Stimulated activated CD4-positive, alpha-beta T cell treated with anti-CD3 and anti-CD28 coated beads, Interleukin-1b, Interleukin-23, amount 100 ng/mL, for 1 hour (primary cell): ENCODE measurements at places on chromosomes 3 and 15.

- no peak for DNase-seq
Observed at GRCh38 chr3:147705651-147706051, 296.5 kb downstream of the ZIC1 start.

DNA sequence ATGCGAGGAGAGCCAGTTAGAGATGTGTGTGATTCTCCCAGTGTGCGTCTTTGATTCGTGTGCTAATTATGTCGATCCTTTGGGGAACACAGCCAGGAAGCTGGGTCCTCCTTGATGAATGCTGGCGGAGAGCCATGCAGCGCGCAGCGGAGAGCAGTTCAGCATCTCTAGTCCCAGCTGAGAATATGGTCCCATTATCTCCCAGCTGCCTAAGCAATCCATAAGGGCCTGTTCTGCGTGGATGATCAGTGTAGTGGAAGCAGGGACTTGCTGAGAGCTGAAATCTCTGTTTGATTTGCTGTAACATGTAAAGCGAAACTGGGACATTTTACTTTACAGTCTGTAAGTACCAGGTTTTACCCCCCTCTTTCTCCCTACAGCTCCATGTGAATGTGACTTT lies 412.7 kb downstream of the CNTN4 start:
- DNase-seq, result no peak

GRCh38 chr3:108477511-108478147 lies 32.8 kb downstream of the MYH15 start:
- peak; percentile 9 for DNase-seq

- DNase-seq, result no peak
Observed at GRCh38 chr3:30614373-30614772, 8.0 kb downstream of the TGFBR2 start.

- no peak for DNase-seq
Observed at GRCh38 chr3:113834983-113835382, 3.6 kb upstream of the GRAMD1C start.

DNA sequence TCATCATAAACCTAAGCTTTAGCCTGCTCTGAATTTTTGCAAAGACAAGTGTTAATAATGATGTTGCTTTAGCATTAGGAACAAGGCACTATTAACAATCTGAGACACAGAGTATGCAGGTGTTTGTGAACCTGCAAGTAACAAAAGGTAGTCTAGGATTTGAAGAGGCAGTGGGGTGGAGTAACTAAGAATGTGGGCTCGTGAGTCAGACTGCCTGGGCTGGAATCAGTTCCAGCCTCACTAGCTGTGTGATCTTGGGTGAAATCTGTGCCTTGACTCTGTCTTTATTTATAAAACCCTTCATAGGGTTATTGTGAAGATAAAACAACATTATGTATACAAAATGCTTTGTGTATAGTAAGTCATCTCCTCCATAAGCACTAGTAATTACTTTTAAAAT lies 610.6 kb upstream of the CFAP20DC start:
- DNase-seq, result no peak

GRCh38 chr3:55330355-55330754 lies 156.8 kb downstream of the WNT5A start:
- no peak for DNase-seq

- no peak for DNase-seq
Observed at GRCh38 chr3:95189348-95189747, 1126.5 kb downstream of the NSUN3 start.

- no peak for DNase-seq
Observed at GRCh38 chr3:101027286-101027685, 34.1 kb upstream of the ABI3BP start.

- DNase-seq, result no peak
Observed at GRCh38 chr3:39273119-39273518, 6.7 kb downstream of the CX3CR1 start.

- DNase-seq, result no peak
Observed at GRCh38 chr3:126170073-126170777, 10.2 kb downstream of the ALDH1L1 start.

GRCh38 chr15:97091093-97091492 lies 760.6 kb downstream of the NR2F2 start:
- no peak for DNase-seq

GRCh38 chr3:47000922-47001730 lies 21.7 kb downstream of the NBEAL2 start:
- no peak for DNase-seq

DNA sequence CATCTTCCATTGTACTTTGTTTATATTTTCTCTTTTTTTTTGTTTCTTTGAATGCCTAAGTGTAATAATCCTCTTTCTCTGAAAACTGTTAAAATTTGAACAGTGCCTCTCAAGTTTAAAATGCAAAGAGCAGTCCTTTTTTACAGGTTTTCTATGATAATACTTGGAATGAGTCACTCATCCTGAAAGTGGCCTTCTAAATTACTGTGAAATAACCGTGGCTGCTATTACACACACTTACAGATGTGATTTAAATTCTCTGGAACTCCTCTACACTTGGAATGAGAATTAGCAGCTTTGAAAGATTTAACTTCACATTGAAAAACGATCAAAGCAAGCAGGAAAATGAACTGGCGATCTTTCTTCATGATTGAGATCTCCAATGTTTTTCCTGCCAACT lies 105.9 kb downstream of the ROBO1 start:
- DNase-seq, result no peak

DNA sequence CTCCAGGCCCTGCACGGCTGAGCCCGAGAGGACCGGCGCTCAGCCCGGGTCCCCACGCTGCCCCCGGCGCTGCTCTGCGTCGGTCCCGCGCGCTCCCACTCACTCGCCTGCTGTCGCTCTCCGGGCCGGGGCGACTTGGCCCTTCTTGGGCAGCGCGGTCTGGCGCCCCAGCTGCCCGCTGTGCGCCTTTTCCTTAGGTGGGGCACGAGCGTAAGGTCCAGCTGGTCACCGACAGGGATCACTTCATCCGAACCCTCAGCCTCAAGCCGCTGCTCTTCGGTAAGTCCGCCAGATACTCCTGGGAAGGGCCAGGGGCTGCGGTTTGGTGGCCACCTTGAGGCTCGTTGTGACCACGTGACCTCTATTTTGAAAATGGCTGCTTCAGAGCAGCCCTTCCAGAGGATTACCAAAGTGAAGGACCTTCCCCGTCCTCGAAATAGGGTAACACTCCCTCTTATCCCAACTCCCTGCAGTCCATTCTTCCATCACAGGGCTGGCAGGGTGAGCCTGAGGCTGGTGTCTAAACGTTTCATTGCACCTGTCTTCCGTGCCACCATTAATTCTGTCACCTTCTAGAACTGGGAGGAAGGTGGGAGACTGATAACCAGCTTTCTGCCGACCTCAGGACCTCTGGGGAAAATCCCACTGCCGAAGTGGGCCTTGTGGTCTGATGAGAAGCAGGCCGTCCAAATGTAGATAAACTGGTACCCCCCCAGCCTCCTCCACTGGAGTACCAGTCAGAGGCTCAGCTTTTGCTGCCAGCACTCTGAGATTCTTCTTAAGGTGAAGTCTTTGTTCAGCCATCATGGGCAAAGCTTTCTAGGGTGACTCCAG lies 812 bp downstream of the P4HTM start:
- no peak for DNase-seq

DNA sequence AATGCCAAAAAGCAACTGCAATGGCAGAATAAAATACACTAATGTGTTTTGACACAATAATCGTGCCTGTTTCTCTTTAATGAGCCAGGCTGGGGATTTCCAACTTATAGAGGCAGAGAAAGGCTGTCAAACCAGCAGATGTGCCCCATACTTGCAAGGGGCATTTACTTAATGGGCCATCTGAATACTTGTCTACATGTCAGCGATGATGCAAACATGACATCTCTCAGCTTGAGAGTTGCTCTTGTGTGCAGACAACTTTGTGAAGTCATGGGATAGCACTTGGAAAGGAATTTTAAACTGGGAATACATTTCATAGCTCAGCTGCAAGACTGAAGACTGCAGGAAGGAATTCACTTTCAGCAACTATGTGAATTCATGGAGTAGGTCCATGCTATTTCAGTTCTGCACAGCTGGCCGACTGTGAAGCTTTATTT lies 127.4 kb upstream of the ADAMTS9 start:
- DNase-seq, result no peak
